ENCODE measurements at places on chromosomes 2 and 18. TPM values are rescaled to one million over a fixed set of nuclear protein-coding genes. Genes with fewer than 3 reads are reported as not detected.

Gene ABCG8
- total RNA-seq = not detected

Gene NIF3L1
- total RNA-seq = 26.0 TPM

Gene MTERF4
- total RNA-seq = 86.5 TPM

Gene UGT1A1
- total RNA-seq = not detected

Gene TXNL1
- total RNA-seq = 70.7 TPM

Gene SERPINB5
- not detected for total RNA-seq

Gene ERFE
- total RNA-seq = not detected

Gene FAM117B
- 5.6 TPM for total RNA-seq

Gene DNAH6
- total RNA-seq = 1.6 TPM

Gene GPR55
- total RNA-seq = 19.9 TPM

Gene EGR4
- 0.29 TPM for total RNA-seq

Gene TBR1
- total RNA-seq = 0.06 TPM

Gene ZSWIM2
- not detected for total RNA-seq

Gene ZNF804A
- not detected for total RNA-seq

Gene COBLL1
- total RNA-seq = 0.48 TPM

Gene CNDP1
- total RNA-seq = not detected

Gene ADAM23
- 2.2 TPM for total RNA-seq

Gene ZNF514
- 6.3 TPM for total RNA-seq

Gene REG1B
- not detected for total RNA-seq

Gene HTR2B
- not detected for total RNA-seq

Gene SERPINB3
- not detected for total RNA-seq

Gene ASB1
- 34.0 TPM for total RNA-seq

Gene SLC40A1
- 1.1 TPM for total RNA-seq

Gene HOXD13
- not detected for total RNA-seq

Gene CD8B2
- total RNA-seq = 0.15 TPM

Gene DSC3
- total RNA-seq = not detected

Gene SPC25
- total RNA-seq = 32.8 TPM

Gene CTIF
- total RNA-seq = 7.9 TPM

Gene C2orf76
- 11.7 TPM for total RNA-seq

Gene DNAJC5G
- total RNA-seq = not detected

Gene TLX2
- 1.4 TPM for total RNA-seq

Gene CHMP1B
- total RNA-seq = 18.8 TPM

Gene SNORC
- total RNA-seq = 3.1 TPM

Gene LIMS3
- total RNA-seq = 2.8 TPM

Gene GAL3ST2
- 4.1 TPM for total RNA-seq

Gene MARCHF4
- total RNA-seq = not detected

Gene KIF5C
- 43.8 TPM for total RNA-seq

Gene SEPTIN10
- 3.0 TPM for total RNA-seq

Gene PRSS56
- not detected for total RNA-seq

Gene ASPRV1
- total RNA-seq = 3.4 TPM

Gene OBSL1
- 1.1 TPM for total RNA-seq

Gene FAM110C
- 23.6 TPM for total RNA-seq

Gene PLB1
- total RNA-seq = 0.90 TPM

Gene CDK15
- not detected for total RNA-seq

Gene ZBTB7C
- total RNA-seq = 0.40 TPM

Gene CIB4
- total RNA-seq = not detected

Measured in activated T-helper 17 cell treated with anti-CD3 and anti-CD28 coated beads, Interleukin-2, amount 50 U/mL, for 72 hours (primary cell).